ENCODE measurements at places on chromosomes 7 and 10. TPM values are rescaled to one million over a fixed set of nuclear protein-coding genes. Genes with fewer than 3 reads are reported as not detected.

Gene CYP2C9
- not detected for total RNA-seq

DNA sequence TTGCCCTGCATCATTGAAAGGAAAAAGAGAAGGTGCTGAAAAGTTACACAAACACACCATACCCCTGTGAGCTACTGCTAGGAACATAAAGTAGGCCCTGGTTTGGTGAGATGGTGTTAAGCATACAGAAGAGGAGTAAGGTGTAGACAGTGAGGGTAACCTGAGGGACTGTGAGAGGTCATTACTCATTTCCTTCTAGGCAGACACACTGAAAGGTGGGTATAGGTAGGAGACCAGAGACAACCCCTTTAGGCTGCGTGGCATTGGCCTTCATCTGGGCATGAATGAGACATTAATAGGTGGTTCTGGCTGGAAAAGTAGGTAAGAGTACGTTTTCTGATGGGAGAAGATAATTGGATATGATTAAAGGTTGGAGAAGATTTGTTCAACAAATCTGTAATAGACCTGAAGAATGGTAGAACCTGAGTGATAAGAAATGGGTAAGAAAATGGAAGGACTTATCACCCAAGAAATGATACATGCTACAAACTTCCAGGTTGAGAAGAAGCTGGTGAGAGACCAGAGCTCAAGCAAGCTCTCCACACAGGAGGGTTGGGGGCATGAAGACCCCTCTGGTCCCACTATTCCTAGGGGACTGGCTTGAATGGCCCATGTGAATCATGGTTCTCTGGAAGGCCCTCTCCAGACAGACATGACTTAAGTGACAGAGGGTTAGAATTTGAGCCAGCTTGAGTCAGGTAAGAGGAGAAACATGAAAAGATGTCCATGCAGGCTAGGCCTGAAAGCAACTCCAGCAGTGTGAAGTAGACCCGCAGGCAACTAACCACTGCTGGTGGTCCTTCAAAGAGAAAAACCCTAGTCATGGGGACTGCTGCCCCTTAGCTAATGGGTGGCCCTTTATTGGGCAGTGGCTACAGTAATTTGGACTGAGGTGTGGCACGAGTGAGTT, 3.8 kb downstream of the COMTD1 start:
- no peaks in the 10 kb centered on the region for H3K27me3 ChIP-seq
- H3K4me3 ChIP-seq, result no peak overlapping the region
- DNase-seq, result no peak

DNA sequence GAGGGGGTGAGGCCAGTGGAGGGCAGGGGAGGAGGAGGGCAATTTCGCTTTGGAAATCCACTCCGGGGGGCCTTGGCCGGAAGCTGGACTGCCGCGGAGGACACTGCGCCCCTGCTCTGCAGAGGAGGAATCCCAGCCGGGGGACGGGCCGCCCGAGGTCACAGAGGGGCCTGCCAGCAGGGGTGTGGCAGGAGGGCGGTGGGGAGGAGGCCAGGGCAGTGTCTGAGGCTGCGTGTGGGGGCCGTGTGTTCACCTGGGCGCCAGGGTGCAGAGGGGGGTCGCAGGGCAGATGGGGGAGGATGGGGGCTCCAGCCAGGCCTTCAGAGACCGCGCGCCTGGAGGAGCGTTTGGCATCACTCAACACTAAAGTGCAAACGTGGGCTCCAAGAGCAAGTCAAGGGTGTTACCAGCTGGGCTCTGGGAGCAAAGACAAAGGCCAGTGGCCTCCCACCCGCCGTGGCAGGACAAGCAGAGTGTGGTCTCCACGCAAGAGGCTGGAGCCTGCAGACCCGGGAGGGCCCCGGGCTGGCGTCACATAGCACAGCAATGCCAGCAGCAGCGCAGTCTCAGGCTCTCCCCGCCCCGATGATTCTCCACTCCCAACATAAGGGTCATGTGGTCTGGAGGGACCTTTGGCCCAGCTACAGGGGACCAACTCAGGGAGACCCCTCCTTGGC, 45.3 kb upstream of the DNAJB6 start:
- no peak for DNase-seq
- no peaks in the 10 kb centered on the region for H3K4me1 ChIP-seq
- no peaks in the 10 kb centered on the region for H3K27me3 ChIP-seq
- no peaks in the 10 kb centered on the region for H3K36me3 ChIP-seq

- no peak overlapping the region for H3K4me3 ChIP-seq
- no peak overlapping the region for H3K27ac ChIP-seq
- no peak for DNase-seq
Observed at GRCh38 chr10:28592953-28593352, 60.0 kb downstream of the WAC start.

DNA sequence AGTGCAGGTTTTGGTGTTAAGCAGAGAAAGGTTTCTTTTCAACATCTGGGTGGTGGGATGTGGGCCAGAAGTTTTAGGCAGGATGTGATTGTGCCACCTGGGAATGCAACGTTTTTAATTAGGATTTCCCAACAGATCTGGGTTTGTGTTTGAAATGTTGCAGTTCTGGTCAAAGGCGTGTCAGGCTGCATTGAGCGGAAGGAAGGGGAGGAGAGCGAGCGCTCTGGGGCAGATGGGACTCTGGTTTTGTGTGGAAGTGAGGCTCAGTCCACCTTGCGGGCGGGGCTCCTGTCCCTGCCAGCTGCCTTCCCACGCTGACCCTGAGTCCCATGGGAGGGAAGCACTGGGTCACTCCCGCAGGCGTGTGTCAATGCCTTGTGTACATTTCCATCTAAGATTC, 767.7 kb downstream of the KCNMA1 start:
- no peaks in the 10 kb centered on the region for H3K36me3 ChIP-seq
- H3K4me1 ChIP-seq, result no peaks in the 10 kb centered on the region

All from right atrium auricular region (tissue), 2 donors.